ENCODE measurements at places on chromosomes 4 and X.

- DNase-seq, result peak; percentile 53
These were observed 81.7 kb upstream of the STOX2 start for GRCh38 chr4:183823434-183823833.

GRCh38 chrX:150680974-150681373 is 12.2 kb upstream of the MTMR1 start:
- no peak for DNase-seq

DNA sequence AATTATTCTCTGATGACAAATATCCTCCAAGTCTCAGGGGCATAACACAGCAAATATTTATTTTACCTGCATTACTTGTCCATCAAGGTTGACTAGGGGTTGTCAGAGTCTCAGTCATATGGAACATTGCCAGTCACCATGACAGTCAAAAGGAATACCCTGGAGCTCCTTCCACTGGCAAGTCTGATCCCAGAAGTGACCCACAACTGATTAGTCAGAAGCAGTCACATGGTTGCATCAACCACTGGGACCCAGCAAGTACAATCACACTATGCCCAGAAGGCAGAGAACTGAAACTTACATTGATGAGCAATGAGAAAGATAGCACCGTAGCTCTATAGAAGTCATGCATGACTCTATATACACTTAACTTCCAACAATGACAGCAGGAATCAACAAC is 41.9 kb upstream of the SOD3 start:
- no peak for DNase-seq

DNA sequence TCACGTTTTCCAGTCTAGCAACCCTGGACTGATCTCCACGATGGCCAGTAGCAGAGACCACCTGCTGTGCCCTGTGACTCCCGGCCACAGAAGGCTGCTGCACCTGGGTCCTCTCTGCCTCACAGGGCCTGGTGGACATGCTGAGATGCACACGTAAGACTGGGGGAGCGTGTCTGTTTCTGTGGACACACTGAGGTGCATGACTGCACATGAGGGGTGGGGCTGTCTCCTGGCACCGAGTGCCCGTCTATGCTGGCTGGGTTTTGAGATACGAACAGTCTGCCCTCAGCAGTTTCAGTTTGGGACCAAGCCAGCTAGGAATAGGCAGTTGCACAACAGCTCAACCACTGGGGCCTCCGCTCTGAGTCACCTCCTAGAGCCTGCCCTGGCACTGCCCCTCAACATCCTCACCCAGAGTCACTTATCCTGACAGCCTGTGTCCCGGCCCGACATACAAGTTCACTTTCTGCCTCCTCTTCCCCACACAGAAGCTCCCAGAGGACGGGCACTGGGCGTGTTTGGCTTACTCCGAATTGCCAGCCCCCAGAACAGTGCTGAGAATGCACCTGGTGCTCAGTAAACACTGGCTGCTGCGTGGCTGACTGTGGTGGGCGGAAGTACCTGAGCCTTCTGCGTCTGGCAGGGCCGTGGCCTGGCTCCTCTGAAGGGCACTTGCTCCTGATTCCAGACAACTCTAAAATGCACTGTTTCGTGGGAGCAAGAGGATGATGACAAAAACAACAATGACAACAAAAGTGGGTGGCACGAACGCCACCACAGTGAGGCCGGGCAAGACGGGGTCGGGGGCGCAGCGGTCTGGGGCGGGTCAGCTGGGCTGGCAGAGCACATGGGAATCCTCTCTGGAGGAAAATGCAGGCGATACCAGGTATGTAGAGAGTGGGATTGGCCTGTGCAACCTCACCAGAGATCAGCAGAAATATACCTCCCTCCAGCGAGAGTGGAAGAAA is 30.9 kb downstream of the RNF212 start:
- DNase-seq, result peak; percentile 54

GRCh38 chr4:39947417-39947816 is 30.3 kb downstream of the PDS5A start:
- no peak for DNase-seq

DNA sequence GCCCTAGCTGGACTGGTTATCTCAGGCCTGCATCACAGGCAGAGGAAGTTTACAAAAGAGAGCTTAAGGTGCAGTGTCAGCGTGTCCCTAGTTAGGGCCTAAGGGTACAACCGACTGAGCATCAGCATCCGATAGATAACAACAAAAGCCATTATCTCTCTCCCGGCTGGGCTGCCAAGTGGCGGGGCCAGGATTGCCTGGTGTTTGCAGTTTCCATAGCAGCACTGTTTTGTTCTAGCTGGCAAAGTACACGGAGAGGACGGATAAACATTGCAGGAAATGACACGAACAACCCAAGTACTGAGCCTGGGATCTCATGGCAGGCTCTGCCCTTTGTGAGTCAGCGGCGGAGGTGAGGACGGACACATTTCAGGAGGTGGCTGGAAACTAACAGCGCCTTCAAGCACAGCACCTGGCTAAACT is 104.7 kb upstream of the NOCT start:
- DNase-seq, result peak; percentile 47

- no peak for DNase-seq
These were observed 568.0 kb downstream of the STIM2 start for GRCh38 chr4:27428661-27429060.

GRCh38 chr4:111268769-111269414 is 646.0 kb upstream of the PITX2 start:
- peak; percentile 26 for DNase-seq

DNA sequence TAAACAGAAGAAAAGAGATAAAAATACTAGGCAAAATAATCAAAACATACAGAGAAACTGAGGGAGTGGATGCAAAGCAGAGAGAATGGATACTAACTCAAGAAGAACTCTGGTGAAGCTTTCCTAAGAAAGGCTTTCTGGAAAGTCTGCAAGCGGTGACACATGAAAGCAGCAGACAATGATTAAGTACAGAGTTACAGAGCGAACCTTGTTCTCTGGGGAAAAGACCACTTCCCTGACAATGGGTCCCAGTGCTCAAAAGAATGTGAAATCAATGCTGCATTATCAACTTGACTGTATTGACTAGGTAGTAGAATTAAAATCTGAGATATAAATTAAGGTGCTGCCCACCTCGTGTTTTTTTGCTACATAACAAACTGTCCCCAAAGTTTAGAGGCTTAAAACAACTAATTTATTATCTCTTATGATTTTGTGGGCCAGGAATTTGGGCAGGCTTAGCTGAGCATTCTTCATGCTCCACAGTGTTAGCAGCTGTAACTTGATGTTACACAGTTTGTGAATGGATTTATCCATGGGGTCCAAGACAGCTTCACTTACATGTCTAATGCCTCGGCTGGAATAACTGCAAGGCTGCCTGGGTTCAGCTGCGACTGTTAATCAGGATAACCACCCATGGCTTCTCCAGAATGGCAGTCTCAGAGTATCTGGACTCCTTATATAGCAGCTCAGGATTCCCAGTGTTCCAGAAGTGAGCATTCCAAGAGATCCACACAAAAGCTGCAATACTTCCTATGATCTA is 106.9 kb upstream of the INPP4B start:
- no peak for DNase-seq

- DNase-seq, result no peak
These were observed 903.4 kb downstream of the TECRL start for GRCh38 chr4:63505714-63506460.

GRCh38 chr4:160373911-160374310 is 1271.0 kb downstream of the RAPGEF2 start:
- DNase-seq, result no peak

- no peak for DNase-seq
These were observed 137.7 kb upstream of the RAPGEF2 start for GRCh38 chr4:158965226-158965625.

DNA sequence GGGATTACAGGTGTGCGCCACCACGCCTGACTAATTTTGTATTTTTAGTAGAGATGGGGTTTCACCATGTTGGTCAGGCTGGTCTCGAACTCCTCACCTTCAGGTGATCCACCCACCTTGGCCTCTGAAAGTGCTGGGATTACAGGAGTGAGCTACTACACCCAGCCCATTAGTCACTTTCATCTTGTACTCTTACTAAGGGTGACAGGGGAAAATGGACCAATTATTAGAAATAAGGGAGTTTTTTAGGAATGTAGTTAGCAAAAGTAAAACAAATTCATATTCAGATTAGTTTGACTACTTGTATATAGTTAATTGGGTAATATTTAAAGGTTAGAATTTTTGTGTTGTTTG is 26.1 kb downstream of the SMARCA5 start:
- no peak for DNase-seq

GRCh38 chr4:27616166-27616565 is 755.5 kb downstream of the STIM2 start:
- peak; percentile 81 for DNase-seq

DNA sequence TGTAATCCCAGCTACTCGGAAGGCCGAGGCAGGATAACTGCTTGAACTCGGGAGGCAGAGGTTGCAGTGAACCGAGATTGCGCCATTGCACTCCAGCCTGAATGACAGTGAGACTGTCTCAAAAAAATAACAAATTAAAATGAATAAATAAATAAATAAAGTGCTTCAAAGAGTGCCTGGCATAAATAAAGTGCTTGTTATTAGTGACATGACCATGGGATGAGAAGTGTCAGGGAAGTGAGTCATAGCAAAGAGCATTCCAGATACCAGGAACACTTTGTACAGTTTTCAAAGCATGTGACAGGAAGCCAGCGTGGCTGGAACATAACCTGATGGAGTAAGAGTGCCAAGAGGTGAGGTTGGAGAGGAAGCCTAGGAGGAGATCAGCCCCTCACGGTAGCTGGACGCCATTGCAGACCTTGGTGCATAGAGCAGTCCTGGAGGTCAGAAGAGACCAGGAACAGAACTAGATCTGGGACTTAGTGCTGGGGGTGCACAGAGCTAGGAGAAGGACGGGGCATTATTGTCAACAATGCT is 6.0 kb upstream of the WDR13 start:
- DNase-seq, result peak; percentile 72

DNA sequence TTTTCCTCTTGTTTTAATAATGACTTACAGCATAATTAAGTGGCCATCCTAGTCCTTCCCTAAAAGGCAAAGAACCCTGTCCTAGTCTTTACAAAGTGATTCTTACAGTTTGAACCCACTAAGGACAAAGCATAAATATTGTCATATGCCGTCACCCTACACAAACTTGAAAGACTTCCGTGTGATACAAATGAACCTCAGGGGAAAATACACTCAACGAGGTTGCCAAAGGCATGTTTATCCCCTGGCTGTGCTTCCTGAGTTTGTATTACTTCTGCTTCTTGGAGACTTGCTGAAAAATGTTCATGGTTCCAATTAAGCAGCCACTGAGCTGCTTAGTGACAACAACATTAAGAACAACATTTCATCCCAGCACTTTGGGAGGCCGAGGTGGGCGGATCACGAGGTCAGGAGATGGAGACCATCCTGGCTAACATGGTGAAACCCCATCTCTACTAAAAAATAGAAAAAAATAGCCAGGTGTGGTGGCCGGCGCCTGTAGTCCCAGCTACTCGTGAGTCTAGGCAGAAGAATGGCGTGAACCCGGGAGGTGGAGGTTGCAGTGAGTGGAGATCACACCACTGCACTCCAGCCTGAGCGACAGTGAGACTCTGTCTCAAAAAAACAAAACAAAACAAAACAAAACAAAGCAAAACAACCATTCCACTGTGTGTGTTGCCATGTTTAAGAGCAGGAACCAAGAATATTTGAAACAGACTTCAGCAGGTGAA is 16.2 kb downstream of the RASSF6 start:
- DNase-seq, result no peak

GRCh38 chr4:101355246-101355645 is 7.9 kb upstream of the PPP3CA start:
- DNase-seq, result no peak

DNA sequence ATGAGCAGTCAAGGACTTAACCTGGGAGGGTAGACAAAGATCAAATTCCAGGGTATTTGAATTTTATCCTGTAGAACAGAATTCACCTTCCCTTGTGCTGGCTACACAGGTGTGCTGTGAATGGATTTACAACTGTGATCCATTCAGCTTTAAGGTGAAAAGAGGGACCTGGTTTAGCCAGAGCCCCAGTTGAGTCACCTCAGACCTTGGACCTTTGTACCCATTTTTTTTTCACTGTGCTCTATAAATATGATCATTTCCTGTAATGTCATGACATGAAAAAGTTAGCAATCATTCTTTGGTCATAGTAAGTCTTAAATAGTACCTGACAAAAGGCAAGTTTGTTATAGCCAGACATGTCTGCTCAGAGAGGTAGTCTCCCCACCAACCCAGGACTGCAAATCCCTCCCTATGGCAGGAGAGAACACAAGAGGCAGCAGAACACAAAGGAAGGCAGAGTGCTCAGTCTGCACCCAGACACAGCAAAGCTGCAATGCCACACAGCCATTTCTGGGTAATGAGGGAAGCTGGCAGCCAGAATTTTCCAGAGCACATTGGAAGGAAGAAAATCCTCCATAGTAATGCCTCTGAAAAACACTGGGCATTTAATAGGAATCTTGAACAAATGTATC is 77.9 kb downstream of the CXXC4 start:
- DNase-seq, result no peak

GRCh38 chr4:175413561-175413960 is 398.5 kb downstream of the GPM6A start:
- no peak for DNase-seq

DNA sequence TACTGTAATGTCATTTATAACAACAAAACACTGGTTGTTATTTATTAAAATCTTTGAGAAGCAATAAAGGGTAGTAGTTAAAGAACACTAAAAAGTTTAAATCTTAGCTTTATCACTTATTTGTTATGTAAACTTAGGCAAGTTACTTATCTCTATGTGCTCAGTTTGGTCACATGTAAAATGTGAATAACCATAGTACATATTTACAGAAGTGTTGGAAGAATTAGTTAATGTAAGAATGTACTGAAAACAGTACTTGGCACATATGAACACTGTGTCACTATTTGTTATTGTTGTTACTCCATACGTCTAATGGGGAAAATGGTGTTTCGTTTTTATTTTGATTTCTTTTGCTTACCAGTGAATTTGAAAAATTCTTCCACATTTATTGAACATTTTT is 9.1 kb downstream of the NEK1 start:
- no peak for DNase-seq

GRCh38 chrX:149611623-149612175 is 16.6 kb upstream of the HSFX2 start:
- no peak for DNase-seq

DNA sequence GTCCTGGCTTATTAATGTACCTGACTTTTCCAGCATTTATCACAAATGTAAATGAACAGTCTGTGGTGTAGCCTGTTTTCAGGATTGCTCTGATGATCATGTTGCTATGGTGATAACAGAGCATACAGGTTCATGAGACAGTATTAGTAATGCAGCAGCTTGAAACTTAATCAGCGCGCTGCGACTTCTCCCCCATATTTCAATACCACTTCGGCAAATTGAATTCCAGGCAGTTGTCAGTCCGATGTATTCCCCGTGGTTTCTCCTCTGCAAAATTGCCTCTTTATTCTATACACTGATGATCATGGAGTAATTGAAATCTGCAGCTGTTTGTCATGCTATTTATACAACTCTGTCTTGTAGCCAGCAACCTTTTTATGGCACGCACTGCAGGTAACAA is 239.3 kb downstream of the C4orf33 start:
- no peak for DNase-seq

DNA sequence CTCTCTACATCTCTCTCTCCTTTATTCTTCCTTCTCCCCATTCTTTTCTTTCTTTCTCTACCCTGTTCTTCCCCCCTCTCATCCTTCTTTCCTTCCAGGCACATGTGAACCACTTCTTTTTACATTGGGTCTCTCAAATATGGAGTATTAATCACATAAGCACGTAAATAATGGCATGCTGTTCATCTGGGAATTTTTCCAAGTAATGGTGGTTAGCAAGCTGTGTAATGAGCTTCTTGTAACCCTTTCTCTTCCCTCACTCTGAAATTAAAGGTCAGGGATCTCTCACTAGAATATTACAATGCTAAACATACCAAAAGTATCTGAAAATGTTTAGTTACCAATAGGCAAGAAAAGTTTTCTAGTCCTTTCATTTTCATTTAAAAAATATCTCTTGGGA is 239.9 kb upstream of the TEX13A start:
- peak; percentile 45 for DNase-seq

Data from skeletal muscle cell (primary cell).